Small intestine (tissue), 16 donors: ENCODE measurements at places on chromosomes 1 and 21.
A peak's percentile ranks its signal among the peaks of the same experiment; 100 is the strongest.

DNA sequence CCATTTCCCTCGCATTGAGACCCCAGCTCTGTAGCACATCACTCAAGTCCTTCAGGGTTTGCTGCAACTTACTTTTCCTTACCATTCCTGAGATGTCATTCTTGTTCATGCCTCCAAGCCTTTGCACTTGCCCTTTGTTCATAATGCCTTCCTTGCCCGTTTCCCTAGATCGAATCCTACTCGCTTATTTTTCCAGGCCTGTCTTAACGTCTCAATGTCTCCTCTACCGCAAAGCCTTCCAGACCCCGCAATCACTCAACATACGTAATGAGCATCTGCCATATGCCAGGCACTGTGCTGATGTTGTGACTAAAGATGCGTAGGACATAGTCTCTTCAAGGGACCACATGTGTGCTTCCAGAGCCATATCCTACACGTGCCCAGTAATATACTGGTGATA, 31.1 kb upstream of the CNIH3 start:
- no peak for DNase-seq
- H3K27me3 ChIP-seq: no peaks in the 10 kb centered on the region
- H3K27ac ChIP-seq: no peak overlapping the region
- H3K4me1 ChIP-seq: no peaks in the 10 kb centered on the region
- H3K36me3 ChIP-seq: no peaks in the 10 kb centered on the region

GRCh38 chr1:97938285-97938642, 17.4 kb upstream of the DPYD start:
- no peak overlapping the region for H3K27ac ChIP-seq
- H3K4me1 ChIP-seq: no peaks in the 10 kb centered on the region
- no peaks in the 10 kb centered on the region for H3K36me3 ChIP-seq

DNA sequence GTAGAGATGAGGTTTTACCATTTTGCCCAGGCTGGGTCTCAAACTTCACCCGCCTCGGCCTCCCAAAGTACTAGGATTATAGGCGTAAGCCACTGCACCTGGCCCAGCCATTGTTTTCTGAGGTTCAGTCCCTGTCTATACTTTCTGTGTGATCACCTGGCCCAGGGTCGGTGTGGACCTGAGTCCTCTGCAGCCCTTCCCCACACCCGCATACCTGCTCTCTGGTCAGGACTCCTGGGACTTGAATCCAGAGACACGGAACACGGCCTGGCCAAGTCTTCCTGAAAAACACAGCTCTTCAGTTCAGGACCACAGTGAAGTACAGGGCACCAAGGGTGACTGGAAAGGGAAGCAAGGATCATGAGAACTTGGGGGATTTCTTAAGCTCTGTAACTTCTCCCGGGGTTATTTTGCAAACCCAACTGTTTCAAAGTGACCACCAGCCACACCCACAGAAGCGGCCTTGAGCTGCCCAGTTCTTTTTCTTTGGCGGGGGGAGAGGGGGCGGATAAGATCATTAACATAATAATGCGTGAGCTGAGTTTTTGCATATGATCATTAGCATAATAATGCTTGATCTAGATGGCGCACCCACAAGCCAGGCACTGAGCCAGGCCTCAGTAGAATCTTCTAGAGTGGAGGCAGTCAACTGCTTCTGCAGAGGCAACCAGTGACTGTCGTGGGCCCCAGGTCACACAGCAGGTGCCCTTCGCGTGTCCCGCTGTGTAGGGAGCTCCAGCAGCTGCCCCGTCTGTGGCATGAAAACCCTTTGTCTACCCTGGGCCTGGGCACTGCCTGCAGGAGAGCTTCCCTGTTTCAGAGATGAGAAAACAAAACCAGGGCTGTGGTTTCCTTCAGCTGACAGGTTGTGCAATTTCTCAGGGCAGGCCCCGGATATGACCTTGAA, 1.7 kb upstream of the NADK start:
- H3K27me3 ChIP-seq: no peaks in the 10 kb centered on the region
- peaks cover 30% of the 10 kb centered on the region for H3K4me1 ChIP-seq
- H3K4me3 ChIP-seq: peak overlapping the region; percentile 42
- H3K27ac ChIP-seq: peak overlapping the region; percentile 93
- H3K36me3 ChIP-seq: peaks cover 2% of the 10 kb centered on the region

DNA sequence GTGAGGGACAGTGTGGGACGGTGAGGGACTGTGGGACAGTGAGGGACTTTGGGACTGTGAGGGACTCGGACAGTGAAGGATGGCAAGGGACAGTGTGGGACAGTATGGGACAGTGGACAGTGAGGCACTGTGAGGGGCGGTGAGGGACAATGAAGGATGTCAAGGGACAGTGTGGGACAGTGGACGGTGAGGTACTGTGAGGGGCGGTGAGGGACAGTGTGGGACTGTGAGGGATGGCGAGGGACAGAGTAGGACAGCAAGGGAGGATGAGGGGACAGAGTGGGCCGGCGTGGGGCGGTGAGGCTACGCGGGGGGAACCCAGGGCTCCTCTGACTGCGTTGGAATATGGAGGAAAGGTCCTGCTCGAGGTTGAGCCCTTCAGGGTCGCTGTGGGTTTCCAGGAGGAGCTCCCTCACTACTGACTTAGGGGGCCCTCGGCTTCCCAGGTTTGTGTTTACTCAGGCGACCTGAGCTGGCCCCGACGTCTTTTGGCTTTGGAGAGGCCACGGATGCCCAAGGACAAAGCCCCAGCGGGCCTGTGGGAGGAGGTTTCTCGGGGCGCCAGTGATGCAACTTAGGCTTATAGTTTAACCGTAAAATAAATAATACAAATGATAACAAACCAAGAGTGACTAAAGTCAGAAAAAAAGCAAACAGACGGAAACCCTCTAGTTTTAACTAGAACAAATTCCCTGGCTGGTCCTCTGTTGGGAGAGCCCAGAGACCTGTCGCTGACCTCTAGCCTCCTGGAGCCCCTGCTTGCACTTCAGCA, 1.1 kb upstream of the ERRFI1 start:
- H3K27ac ChIP-seq: peak overlapping the region; percentile 89
- no peaks in the 10 kb centered on the region for H3K27me3 ChIP-seq
- DNase-seq: peak; percentile 53
- peak overlapping the region; percentile 99 for H3K4me3 ChIP-seq

- no peak for DNase-seq
- no peaks in the 10 kb centered on the region for H3K27me3 ChIP-seq
- H3K36me3 ChIP-seq: no peaks in the 10 kb centered on the region
- no peak overlapping the region for H3K27ac ChIP-seq
- H3K4me3 ChIP-seq: no peak overlapping the region
- no peaks in the 10 kb centered on the region for H3K4me1 ChIP-seq
Observed at GRCh38 chr1:157382351-157382750, 170.0 kb downstream of the FCRL5 start.
